Mammary epithelial cell (primary cell): ENCODE measurements at places on chromosomes 2 and 18.

- peak; percentile 14 for DNase-seq
Measured at GRCh38 chr2:182504903-182505302, 78.1 kb upstream of the PDE1A start.

GRCh38 chr18:41134426-41134825 is 820.6 kb upstream of the PIK3C3 start:
- no peak for DNase-seq

GRCh38 chr2:111222204-111222866 is 101.6 kb downstream of the BCL2L11 start:
- DNase-seq: no peak

GRCh38 chr2:187912950-187913349 is 358.7 kb upstream of the TFPI start:
- peak; percentile 15 for DNase-seq

GRCh38 chr2:179550214-179550613 is 285.6 kb upstream of the SESTD1 start:
- no peak for DNase-seq

GRCh38 chr2:182550234-182550633 is 123.4 kb upstream of the PDE1A start:
- no peak for DNase-seq

- DNase-seq: no peak
Measured at GRCh38 chr18:64127172-64127571, 21.7 kb downstream of the LINC00305 start.

DNA sequence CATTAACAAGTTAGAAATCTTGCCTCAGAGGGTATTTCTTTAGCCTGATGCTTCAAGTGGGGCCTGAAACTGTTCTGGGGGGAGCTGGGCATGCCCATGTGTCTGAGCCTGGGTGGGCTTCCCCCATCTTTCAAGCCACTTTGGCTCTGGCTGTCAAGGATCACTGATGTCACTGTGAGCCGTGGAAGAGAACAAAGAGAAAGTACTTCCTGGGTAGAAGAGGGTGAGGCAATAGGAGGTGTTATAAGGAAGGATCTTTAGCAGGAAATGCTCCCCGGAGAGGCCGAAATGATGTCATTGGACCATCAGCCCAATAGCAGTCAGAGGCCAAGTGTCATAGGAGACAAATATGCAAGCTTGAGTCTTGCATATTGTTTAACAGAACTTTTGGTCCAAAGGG is 228.4 kb upstream of the MEX3C start:
- DNase-seq: no peak

- DNase-seq: peak; percentile 72
Measured at GRCh38 chr2:190052307-190052706, 10.2 kb downstream of the MSTN start.

- DNase-seq: peak; percentile 40
Measured at GRCh38 chr18:12637901-12638643, 19.8 kb downstream of the SPIRE1 start.

DNA sequence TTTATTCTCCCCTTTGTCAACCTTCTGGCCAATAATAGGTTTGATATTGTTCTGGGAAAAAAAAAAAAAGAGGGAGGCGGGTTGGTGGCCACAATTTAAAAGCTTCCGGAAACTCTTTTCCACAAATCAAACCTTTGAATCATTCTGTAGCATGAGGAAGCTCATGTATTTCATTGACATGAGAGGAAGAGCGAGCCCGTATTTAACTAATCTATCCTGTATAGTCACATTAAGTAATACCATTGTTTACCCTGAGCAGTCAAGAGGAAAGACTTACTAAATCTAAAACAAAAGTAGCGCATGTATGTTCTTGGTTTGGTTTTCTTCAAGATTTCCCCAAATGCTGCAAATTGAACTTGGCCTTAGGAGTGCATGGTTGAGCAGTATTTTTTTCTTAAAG is 120.1 kb downstream of the NCKAP5 start:
- no peak for DNase-seq

- no peak for DNase-seq
Measured at GRCh38 chr2:136239079-136239685, 121.2 kb upstream of the CXCR4 start.

DNA sequence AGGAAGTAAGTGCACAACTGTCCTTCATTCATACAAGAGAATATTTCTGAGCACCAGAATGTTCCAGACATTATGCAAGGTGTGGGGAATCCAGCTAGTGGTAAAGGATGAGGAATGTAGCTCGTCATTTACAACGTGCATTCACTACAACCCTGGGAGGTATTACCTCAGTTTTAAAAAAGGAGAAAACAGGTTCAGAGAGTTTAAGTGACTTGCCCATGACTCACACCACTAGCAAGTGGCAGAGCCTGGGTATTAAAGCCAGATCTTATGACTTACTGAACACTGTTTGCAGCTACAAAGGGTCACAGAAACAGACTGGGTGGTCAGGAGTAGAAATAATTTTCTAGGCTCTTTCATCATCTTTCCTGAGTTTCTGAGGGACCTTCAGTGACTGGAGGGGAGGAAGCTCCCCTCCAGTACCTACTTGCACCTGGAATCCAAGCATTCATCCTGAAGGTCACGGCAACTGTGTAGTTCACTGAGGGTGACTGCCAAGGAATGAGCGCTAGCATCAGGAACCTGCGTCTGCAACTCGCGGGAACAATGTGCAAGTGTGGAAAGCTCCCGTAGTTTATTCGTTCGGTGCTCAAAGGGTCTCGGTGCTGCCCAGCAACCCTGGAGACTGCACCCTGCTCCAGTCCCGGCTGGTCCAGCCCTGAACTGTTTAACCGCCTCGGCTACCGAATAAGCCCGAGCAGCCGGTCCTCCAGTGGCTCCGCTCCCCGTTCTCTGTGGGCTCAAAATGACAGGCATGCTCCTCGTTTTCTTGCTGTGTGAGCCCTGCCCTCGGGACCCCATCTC is 647 bp downstream of the CCDC121 start:
- peak; percentile 96 for DNase-seq

- DNase-seq: no peak
Measured at GRCh38 chr2:58130238-58130637, 83.6 kb downstream of the VRK2 start.

DNA sequence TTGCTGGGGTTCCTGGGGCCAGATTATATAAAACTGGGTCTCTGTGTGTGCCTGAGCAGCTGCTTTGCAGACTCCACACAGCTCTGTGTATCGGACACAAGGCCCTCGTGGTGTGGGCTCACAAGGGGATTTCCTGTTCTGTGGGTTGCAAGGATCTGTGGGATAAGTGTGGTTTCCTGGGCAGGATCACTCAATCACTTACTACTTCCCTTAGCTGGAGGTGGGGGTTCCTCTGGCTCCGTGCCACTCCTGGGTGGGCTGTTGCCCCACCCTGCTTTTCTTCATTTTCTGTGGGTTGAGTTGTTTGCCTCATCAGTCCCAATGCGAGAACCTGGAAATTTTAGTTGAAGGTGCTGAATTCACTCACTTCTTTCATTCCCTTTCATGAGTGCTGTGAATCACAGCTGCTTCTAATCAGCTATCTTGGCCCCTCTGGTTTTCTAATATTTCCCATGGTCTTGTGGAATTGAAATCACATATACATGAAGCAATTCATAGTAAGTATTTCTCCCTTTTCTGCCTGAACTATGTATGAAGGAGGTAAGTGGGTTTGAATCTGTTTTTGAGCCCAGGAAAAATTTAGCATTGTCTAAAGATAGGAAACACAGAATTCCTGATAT is 196.3 kb downstream of the DCDC2C start:
- DNase-seq: no peak

DNA sequence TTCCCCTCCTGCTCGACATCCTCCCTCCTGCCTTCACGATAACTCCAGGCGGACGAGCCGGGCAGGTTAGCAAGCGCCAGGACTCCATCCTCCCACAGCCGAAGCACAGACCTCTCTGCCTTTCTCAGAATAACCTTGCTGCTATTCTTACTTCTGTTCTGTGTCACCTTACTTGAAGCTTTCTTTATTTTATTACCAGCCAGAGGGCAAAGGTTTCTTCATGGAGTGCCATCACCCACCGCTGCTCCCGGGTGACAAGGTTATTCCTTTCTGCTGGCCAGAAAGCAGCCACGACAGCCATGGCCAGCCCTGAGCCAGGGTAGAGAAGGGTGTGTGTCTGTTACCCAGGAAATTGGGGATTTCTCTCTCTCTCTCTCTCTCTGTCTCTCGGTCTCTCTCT is 227.1 kb downstream of the ANAPC1 start:
- no peak for DNase-seq

DNA sequence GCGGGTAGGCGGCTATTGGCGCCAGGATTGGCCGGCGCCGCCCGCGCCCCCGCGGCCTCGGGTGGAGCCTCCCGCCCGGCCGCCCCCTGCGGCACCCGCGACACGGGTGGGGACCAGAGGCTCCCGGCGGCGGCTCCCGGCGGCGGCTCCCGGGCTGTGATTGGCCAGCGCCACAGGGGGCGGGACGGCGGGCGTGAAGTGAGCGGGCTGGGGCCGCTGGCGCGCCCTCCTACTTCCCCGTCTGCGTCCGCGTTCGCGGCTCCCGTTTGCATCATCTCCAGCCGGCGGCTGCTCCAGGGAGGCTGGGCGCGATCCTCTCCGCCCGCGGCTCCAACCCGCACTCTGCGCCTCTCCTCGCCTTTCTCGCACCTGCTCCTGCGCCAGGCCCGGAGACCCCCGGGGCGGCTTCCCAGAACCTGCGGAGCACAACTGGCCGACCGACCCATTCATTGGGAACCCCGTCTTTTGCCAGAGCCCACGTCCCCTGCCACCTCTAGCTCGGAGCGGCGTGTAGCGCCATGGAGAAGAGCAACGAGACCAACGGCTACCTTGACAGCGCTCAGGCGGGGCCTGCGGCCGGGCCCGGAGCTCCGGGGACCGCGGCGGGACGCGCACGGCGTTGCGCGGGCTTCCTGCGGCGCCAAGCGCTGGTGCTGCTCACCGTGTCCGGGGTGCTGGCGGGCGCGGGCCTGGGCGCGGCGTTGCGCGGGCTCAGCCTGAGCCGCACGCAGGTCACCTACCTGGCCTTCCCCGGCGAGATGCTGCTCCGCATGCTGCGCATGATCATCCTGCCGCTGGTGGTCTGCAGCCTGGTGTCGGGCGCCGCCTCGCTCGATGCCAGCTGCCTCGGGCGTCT is at the start of gene SLC1A4:
TSS of gene SLC1A4 (plus strand) at position 274 of the 856 bp plus-strand sequence. CDS start at position 519, 245 bp downstream.
- peak; percentile 81 for DNase-seq

- DNase-seq: no peak
Measured at GRCh38 chr2:217979151-217979811, 23.5 kb downstream of the TNS1 start.

DNA sequence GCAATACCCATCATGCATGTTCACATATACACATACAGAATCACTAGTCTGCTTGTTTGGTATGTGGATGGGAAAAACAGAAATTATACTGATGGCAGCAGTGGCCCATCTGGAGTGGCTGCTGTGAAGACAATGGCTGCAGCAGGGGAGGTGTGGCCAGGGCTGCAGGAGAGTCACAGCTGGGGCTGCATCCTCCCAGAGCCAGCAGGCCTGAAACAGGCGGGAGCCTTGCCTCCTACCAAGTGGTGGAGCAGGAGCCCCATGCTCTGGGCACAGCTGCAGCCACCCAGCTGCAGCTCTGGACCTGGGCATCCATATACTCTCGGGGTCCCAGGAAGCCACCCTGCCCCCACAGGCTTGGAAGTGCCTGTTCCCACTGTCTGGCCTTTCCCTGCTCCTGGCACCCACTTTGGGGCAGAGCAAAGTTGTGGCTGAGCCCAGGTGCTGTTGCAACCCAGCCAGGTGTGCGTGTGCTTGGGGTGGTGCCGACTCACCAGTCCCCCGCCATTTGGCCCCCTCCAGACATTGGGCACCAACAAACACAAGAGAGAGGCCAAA is 136.6 kb downstream of the SPAG16 start:
- DNase-seq: no peak

DNA sequence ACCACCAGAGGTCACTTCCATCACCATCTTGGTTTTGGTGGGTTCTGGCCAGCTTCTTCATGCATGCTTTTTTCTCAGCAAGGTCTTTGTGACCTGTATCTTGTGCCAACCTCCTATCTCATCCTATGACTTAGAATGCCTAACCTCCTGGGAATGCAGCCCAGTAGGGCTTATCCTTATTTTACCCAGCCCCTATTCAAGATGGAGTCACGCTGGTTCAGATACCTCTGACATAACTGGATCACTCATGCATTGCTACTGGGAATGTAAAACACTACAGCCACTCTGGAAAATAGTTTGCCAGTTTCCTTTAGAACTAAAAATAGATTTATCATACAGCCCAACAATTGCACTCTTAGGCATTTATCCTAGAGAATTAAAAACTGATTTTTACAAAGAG is 219.2 kb downstream of the IRS1 start:
- DNase-seq: no peak

DNA sequence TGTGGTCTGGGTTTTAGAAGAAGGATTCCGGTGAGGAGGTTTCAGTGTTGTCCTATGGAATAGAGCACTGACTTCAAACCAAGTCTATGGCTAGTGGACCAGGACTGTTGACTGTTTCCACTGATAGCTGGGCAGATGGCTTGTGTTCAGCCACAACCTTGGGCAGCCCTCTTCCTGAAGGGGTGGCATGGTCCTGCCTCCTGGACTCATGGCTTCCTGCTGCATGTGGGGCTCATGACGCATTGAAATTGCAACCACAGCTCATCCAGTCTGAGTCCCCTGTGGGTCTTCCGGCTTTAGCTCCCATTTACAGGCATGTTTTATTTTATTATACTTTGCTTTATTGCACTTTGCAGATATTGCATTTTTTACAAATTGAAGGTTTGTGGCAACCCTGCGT is 105.0 kb downstream of the B3GNT2 start:
- no peak for DNase-seq

- no peak for DNase-seq
Measured at GRCh38 chr2:84702941-84703340, 177.9 kb downstream of the TRABD2A start.

GRCh38 chr18:10015288-10015701 is 101.5 kb downstream of the VAPA start:
- peak; percentile 21 for DNase-seq

DNA sequence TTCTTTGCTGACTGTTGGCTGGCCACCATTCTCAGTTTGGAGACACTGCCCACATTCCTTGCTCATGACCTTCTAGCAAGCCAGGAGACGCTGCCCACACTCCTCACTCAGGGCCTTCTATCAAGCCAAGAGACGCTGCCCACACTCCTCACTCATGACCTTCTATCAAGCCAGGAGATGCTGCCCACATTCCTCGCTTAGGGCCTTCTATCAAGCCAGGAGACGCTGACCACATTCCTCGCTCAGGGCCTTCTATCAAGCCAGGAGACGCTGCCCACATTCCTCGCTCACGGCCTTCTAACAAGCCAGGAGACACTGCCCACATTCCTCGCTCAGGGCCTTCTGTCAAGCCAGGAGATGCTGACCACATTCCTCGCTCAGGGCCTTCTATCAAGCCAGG is 131.3 kb upstream of the CBLN2 start:
- DNase-seq: peak; percentile 7

- peak; percentile 85 for DNase-seq
Measured at GRCh38 chr2:20225294-20226151, 593 bp upstream of the SDC1 start.

DNA sequence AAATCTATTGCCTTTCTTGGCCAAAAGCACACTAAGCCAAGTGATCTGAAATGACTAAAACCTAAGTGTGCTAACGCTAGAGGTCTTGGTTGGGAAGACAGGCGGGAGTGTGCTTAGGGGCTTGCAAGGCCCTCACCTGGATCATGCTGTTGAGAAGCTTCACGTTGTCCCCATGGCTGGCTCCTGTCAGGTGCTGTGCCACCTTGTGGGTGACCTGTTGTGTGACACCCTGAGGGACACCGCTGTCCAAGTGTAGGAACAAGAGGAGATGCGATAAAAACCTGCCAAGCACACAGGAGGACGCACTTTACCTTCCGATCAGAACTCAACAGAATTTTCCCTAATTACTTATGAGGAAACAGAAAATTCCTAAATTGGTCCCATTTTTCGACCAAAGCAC is 50.8 kb downstream of the EPG5 start:
- no peak for DNase-seq

- DNase-seq: no peak
Measured at GRCh38 chr2:187878112-187878511, 323.9 kb upstream of the TFPI start.
